ENCODE measurements at places on chromosomes 3 and 15. TPM values are rescaled to one million over a fixed set of nuclear protein-coding genes. Genes with fewer than 3 reads are reported as not detected.

- DNase-seq: no peak
Measured at GRCh38 chr15:91022832-91023129, 387 bp upstream of the VPS33B start.

DNA sequence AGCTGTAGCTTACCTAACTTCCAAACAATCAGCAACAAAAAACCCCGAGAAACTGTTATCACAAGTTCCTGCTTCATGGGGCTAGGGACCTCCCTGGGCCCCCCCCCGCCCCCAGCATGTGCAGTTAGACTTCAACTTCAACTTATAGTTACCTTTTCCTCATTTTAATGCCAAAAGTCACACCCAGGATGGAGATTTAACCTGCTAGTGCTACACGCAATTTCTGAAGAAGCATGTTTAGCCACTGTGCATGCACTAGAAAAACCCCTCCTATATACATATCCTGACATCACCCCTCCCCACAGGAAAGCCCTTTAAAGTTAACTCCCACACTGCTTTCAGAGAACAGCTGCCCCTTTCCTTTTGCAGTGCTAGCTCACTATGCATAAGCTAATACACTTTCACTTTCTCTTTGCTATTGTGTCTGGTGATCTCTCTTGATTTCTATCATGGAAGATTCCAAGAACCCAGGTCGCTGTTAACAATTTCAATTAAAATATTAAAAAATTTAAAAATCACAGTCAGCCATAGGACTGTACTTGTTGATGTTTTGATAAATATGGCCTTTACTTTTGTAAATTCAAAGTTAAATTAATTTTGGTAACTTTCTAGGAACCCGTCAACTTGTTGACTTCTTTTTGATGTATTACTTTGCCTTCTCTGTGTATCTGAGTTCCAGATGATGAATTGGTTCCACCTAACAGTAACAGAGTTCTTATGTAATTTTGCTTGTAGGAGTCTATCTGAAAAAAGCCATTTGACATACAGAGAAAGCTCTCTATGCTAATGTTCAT, 75.2 kb upstream of the ACAD9 start:
- peak; percentile 64 for DNase-seq

GRCh38 chr3:159787794-159788205, 200.8 kb upstream of the IL12A start:
- DNase-seq: no peak

GRCh38 chr3:50525987-50526386, 22.6 kb upstream of the CACNA2D2 start:
- no peak for DNase-seq

DNA sequence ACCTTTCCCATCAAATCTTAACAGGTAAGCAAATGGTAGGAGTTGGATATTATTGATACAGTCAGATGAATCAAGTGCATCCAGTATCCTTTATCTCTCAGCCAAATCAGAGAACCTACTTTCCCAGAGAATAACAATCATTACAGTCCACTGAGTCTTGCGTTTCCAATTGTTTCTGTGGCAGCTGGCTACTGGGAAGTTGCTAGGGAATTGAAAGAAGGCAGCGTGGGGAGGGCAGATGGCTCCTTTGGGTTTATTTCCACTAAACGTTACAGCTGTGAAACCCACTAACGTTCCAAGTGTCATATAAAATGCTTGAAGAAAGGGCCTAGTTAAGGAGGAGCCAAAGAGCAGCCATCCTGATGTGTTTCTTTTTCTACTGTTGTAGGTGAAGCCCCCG, 78.4 kb downstream of the WDR72 start:
- DNase-seq: no peak

GRCh38 chr3:50365842-50366220, 6.5 kb upstream of the TMEM115 start:
- no peak for DNase-seq

- DNase-seq: no peak
Measured at GRCh38 chr3:182768413-182768812, 24.9 kb upstream of the ATP11B start.

- DNase-seq: no peak
Measured at GRCh38 chr15:67941648-67942310, 101.9 kb upstream of the RNU6-1 start.

- no peak for DNase-seq
Measured at GRCh38 chr3:53989451-53989850, 97.8 kb upstream of the SELENOK start.

GRCh38 chr3:148816981-148817525, 10.6 kb upstream of the CPB1 start:
- DNase-seq: no peak

GRCh38 chr3:108598375-108598774, 8.9 kb downstream of the DZIP3 start:
- no peak for DNase-seq

DNA sequence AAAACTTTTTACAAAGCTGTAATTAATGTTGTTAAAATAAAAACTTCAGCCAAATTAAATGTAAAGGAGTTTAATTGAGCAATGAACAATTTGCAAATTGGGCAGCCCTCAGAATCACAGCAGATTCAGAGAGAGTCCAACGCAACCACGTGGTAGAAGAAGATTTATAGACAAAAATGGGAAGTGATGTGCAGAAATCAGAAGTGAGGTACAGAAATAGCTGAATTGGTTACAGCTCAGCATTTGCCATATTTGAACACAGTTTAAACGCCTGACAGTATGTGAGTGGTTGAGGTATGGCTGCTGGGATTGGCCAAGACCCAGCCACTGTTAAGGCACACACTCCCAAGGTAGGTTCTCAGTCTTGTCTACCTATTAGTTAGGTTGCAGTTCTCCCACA, 14.4 kb upstream of the PLA2G4D start:
- DNase-seq: no peak

DNA sequence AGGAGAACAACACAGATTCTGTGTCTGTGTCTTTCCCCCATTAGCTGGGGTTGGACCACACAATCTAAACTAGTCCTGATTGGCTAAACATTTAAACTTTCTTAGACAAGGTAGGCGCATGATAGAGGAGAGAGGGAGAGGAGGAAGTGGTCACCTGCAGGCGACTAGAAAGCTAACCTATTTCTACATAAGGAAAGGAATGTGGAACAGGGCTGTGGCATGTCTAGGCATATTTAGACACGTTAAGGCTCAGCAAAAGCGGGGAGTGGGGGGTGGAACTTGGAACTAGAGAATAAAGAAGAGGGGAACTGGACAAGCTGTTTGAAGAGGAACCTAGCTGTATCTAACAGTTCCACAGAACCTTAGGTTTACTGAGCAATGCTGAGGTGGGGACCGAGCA, 12.8 kb downstream of the LRRC28 start:
- no peak for DNase-seq

DNA sequence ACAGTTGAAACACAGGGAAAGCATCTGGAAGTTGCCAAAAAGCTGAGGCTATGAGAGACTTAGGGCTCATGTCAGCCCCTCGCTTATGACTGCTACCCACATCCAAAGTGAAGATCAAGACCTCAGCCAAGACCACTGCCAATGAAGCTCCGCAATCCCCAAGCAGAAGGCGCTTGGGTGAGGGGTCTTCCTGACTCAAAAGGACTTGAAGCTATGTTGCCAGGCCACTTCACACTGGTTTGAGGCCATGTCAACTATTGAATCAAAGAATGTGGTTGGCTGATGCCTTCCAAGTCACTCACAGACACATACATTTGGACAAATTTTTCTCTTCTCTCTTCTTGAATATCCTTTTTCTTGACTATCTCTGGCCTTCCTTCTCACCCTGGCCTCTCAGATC, 928 bp upstream of the CCR4 start:
- DNase-seq: no peak

DNA sequence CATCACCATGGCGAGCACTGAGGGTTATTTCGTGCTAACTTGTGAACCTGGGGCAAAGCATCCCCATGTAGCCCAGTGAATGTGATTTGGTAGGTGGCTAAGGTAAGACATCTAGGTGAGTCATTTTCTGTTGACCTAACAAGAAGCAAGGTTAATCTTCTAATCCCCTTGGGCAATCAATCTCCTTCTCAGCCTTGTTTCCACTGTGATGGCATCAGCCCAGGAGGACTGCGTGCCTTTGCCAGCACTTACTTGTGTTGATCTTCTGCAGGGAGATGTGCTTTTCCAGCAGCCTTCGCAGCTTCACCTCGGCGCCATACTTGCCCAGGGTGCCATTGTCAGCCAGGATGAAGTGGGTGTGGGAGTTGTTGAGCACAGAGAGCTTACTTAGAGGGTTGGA, 35.7 kb downstream of the TRPM1 start:
- no peak for DNase-seq

GRCh38 chr3:59237121-59237520, 187.3 kb upstream of the CFAP20DC start:
- DNase-seq: no peak

GRCh38 chr3:194688200-194688740, 2.6 kb downstream of the FAM43A start:
- DNase-seq: no peak

DNA sequence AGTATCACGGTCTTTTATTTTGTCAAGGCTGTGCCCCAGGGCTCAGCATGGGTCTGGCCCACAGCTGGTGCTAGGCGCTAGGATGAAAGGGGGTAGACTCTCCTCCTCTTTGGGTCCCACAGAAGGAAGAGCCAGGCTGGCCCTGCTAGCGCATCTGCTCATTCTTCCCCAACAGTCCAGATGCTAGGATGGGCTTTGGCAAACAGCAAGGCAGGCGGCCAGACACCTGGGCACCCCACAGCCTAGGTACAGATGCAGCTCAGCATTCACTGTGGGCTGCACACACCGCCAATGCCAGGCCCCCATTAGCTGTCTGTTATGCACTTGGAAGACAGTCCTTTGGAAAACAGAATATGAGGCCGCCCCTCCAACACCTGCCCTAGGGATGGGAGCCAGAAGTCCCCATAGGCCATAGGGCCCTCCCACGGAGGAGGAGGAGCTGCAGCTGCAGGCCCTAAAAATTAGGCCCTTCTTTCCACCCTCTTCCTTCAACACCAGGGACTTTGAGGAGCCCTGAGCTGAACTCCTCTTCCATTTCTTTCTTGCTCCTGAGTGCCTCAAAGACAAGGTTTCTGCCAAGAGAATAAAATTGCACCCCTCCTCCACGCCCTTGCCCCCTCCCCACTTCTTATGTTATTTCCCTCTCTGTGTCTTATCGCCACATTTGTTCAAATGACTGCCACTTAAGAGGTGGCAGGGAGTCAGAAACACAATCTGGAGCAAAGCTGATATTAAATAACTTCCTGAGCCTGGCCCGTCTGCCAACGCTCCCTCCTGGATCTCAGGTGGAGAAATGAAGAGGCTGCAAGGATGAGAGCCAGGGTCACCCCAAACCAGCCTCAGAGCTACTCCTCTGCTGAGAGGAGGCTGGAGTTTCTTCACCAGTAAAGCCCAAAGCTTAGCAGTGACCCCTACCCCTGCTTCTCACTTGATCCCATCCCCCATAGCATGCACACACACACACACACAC, 13.7 kb downstream of the NTRK3 start:
- DNase-seq: no peak

GRCh38 chr3:60660026-60660425, 591.2 kb downstream of the FHIT start:
- no peak for DNase-seq

DNA sequence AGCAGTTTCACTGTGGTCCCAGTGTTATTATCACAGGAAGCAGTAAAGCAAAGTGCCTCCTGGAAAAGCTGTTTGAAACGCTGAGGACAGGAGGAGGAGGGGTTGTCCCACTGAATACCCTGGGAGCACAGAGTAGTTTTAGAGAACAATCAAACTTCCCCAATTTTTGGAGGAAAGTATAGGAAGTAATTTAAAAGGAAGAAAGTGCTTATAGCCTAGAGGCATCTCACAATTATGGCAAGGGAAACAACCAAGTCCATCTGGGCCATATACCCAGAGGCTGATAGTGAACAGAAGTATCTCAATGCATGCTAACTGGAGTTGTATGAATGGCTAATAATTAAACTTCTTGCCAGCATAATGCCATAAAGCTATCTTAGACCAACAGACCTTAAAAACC, 137.2 kb upstream of the EPHA6 start:
- no peak for DNase-seq

- no peak for DNase-seq
Measured at GRCh38 chr3:13325892-13326443, 94.2 kb downstream of the NUP210 start.

GRCh38 chr3:184180165-184180564, 5.5 kb downstream of the AP2M1 start:
- DNase-seq: no peak

DNA sequence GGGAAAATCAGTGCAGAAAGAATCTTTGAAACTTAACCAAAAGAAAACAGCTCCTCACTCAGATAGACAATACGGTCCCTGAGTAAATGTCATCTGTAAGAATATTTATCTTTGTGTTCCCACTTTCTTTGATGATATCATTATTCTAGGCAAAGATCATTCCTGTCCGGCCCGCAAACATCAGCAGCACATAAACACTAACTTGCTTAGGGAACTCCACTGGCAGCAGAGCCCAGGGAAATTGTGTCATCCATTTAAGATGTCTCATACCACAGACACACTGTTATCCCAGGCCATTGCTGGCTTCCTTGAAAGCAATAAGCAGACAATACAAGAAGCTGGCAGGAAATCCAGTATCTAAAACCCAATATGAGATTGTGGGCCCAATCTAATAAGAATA, 20.1 kb upstream of the CD96 start:
- no peak for DNase-seq

- DNase-seq: no peak
Measured at GRCh38 chr15:68284616-68285258, 7.2 kb downstream of the FEM1B start.

GRCh38 chr15:86347245-86347644, 267.6 kb downstream of the AGBL1 start:
- no peak for DNase-seq

GRCh38 chr15:71349736-71350526, 234.7 kb downstream of the THSD4 start:
- DNase-seq: no peak

DNA sequence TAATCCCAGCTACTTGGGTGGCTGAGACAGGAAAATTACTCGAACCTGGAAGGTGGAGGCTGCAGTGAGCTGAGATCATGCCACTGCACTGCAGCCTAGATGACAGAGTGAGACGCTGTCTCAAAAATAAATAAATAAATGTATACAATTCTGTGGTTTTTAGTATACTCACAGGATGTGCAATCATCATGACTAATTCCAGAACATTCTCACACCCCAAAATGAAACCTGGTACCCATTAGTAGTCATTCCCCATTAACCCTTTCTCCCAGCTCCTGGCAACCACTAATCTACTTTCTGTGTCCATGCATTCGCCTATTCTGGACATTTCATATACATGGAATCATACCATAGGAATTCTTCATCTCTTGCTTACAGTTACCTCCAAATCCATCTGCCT, 44.5 kb downstream of the LRRFIP2 start:
- no peak for DNase-seq

DNA sequence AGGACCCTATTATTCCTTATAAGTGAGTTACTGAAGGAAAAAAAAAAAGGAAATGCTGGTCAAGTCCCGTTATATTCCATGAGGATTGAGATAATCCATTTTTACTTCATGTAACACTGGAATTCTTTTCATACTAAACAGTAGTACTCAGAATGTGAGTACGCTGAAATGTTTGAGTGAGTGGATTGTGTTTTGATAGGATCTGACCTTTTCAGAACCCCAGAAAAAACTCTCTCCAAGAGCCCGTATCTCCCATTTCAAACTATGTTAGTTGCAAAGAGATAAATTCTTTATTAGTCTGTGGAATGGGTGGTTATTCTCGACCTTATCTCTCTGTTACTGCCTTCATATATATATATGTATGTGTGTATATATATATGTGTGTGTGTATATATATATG, 2.5 kb upstream of the LPP start:
- DNase-seq: no peak

The DNAH12 gene
- total RNA-seq: 0.09 TPM

The CHRNA7 gene
- not detected for total RNA-seq

The CASR gene
- total RNA-seq: not detected

The PLCB2 gene
- 57.3 TPM for total RNA-seq

The ZMYND10 gene
- total RNA-seq: 0.97 TPM

The IMPG2 gene
- total RNA-seq: 0.20 TPM

The MINAR1 gene
- total RNA-seq: 0.35 TPM

The EFCAB12 gene
- 0.40 TPM for total RNA-seq

The TMEM45A gene
- 0.50 TPM for total RNA-seq
